ENCODE measurements at places on chromosomes 13 and 19.

- no peak for DNase-seq
These were observed 2.0 kb downstream of the COLGALT1 start for GRCh38 chr19:17557466-17557865.

DNA sequence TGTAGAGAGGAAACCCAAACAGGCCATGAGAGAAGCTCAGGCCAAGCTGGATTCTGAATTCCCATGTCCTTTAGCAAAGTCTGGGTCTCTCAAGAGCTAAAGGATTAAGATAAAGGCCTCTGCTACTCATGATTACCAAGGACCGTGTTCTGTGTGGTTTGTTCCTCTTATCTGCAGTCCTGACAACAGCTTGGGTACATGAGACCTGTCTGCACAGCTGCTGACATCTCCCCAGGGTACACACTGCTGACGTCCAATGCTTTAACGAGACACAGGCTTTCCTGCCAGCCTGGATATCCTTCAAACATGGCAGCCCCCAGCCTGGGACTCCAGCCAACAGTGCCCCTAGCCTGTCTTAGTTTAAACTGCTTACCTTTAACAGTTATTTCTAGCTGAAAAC lies 211.0 kb downstream of the SLC7A1 start:
- no peak for DNase-seq

DNA sequence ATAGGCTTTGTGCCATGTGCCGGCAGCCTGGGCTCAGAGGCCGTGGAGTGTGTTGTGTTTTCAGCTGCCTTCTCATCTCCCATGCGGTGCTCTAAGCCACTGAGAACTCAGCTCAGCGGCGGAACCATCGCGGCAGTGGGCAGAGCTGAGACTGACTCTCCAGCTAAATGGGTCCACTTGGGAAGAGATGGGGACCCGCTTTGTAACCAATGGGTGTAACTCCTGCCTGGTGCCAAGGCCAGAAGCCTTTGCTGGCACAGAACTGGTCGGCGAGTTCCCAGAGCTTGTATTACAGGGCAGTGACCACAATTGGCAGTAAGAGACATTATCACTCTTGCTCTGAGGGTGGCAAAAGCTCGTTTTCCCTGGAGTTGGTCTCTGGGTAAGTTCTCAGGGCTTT lies 183.0 kb downstream of the STK24 start:
- DNase-seq: no peak

DNA sequence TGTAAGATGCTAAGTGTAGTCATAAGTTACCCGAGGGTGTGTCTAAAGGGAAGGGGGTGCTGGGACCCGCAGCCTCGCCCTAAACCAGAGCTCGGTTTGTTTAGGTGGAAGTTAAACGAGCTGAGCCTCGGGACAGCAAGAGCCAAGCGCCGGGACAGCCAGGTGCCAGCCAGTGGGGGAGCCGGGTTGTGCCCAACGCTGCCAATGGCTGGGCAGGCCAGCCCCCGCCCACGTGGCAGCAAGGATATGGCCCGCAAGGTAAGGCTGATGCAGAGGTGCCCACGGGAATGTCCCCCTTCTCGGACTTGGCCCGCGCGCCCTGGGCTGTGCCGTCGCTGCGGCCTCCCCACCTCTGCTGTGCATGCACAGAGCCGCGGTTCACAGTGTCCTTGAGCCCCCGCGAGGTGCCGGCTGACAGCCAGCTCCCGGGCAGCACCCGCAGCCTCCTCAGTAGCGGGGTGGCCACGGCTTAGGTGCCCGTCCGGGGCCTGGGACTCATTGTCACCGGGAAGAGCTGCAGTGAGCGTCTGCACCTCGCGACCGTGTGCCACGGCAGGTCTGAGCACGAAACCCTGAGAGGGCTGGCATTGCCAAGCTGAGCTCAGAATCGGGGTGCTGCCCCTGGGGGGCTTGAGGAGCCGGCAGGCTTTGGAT lies 9.3 kb upstream of the RPS15 start:
- no peak for DNase-seq

DNA sequence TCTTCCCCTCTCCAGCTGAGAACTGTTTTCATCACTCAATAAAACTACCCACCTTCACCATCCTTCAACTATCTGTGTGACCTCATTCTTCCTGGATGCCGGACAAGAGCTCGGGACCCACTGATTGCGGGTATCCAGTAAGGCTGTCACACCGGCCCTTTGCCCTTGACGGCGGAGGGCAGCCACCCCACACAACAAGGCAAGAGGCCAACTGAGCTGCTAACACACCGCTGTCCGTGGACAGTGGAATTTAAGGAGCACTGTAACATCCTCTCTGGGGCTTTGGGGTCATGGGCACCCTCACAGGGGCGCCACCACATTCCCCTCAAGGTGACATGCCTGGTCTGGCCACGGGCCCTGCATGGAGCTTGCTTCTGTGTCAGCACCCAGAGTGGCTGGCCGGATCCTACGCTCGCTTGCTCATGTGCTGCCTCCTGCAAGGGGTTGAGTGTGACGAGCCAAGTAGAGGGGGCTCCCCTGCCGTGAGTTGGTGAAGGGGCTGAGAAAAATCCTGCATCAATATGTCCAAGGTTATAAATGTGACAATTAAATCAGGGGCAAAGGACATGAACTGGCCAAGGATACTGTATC lies 31.4 kb downstream of the LHFPL6 start:
- no peak for DNase-seq

DNA sequence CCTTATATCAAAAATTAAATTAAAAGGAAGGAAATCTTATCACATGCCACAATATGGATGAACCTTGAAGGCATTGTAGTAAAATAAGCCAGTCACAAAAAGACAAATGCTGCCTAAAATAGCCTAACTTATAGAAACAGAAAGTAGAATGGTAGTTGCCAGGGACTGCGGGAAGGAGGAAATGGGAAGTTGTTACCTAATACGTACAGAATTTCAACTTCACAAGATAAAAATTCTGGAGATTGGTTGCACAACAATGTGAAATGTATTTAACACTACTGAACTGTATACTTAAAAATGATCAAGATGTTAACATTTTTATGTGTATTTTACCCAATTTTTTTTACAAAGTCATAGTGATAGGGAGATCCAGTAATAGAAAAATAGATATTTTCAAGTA lies 10.2 kb upstream of the N4BP2L2 start:
- no peak for DNase-seq

GRCh38 chr13:99966064-99966805 lies 5.3 kb downstream of the ZIC5 start:
- no peak for DNase-seq

DNA sequence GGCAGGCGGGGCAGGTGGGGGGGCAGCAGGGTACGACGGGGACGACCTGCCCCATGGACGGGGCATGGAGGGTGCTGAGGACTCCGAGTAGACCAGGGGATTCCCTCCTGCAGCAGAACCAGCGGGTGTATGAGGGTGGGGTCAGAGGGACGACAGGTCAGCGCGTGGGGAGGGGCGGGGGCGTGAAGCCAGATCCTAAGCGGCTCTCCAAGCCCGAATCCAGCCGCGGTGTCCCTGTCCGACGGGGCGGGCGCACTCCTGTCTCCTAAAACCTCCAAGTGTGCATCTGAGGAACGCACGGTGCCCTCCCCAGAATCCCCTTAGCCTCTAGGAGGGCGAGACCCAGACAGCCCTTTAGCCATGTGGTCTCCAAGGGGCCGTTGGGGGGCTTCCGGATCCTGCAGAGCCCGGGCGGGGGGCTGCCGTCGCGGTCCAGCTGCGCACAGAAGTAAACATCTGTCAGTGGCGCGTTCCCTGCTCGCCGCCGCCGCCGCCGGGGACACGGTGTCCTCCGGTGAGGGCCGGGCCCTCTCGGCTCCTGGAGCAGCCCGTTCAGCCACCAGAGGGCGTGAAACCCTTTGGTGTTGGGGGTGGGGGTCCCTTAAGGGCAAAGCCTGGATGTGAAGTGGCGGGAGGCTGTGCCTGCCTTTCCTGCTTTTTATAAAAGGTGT lies 730 bp downstream of the NRTN start:
- DNase-seq: no peak

DNA sequence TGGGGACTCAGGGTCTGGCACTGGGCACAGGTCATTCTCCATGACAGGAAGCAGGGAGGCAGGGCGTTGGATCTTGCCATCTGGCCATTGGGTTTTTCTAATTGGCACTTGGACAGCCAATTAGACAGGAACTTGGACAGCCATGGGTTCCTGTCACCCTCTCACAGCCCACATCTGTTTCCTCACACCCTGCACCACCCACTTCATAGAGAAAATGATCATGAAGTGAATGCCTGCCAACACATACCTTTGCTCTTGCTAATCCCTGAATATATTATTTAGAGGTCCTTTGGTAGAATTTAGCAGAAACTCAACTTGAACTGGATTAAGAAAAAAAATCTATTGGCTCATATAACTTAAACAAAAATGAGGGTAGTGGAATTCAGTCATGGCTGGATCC lies 4.9 kb upstream of the OLFM2 start:
- no peak for DNase-seq

- no peak for DNase-seq
These were observed 390.9 kb upstream of the SGCG start for GRCh38 chr13:22789916-22790315.

DNA sequence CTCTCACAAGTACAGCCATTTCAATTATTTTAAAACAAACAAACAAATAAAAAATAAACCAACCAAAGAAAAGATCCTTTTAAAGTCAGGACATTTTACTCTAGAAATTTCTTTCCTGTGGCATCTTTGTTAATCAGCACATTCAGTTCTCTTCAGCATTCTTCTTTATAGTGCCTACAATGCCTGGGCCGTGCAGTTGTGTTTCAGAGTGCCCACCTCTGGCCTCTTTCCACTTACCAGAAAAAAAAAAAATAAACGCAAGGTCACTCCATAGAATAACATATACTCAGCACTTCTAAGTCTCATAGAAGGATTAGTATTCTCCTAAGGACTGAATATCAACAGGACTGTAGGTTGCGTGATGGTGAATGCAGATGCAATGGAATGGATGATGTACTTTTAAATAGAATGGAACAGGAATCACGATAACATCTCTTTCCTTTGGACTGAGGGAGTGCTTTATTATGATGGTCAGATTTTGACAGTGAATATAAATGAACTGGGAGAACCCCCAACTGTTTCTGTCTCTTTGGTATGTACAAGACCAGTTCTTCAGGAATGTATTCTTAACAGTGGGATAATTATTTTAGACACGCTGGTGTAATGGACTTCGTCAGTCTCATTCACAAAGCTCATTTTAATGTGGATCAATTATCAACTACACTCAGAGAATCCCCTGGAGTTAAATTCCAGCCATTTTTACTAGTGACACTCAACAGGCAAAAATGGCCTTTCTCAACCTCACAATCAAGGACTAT lies 125.0 kb upstream of the NBEA start:
- DNase-seq: no peak

GRCh38 chr13:47220453-47221140 lies 323.7 kb upstream of the HTR2A start:
- no peak for DNase-seq

DNA sequence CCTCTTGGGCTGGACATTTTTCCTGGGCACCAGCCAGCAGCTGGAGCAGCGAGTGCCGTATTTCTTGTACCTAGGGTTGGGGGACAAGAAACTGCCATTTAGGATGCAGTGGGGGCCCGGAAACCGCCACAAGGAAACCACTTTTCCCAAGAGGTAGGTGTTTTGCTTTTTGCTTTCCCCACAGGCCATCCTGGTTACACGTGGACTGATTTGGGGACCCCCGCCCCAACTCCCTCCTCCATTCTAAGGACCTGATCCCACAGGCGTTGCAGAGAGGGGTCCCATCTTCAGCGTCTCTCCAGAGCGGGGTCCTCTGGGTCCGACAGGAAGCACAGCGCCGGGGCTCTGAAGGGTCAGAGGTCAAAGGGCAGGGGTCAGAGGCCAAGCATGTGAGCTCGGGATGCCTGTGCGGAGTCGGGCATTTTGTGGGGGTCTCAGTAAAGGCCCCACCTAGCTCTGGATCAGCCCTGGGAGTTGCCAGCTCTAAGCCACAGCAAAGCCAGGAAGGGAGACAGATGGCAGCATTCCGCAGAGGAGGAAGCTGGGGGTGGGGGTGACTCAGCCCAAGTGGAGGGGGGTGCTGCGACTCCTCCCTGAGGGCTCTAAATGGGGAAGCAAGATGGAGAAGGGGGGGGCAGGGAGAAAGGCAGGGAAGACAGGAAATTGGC lies 4.3 kb downstream of the ZGLP1 start:
- no peak for DNase-seq

DNA sequence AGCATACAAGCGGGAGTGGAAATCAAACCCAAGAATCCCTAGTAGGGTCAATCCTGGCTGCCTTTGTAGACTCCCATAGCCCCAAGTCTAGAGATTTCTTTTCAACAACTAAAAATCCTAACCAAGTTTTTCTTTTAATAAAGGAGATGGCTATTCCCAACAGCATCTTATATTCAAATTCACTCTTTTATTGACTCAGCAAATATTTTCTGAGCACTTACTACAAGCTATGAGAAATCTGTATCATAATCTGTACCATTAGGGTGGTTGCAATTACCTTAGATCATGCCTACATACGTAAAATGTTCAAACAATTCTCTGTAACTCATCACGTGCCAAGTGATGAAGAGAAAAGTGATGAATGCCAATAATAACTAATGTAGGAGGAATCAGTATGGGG lies 54.5 kb downstream of the LNX2 start:
- no peak for DNase-seq

DNA sequence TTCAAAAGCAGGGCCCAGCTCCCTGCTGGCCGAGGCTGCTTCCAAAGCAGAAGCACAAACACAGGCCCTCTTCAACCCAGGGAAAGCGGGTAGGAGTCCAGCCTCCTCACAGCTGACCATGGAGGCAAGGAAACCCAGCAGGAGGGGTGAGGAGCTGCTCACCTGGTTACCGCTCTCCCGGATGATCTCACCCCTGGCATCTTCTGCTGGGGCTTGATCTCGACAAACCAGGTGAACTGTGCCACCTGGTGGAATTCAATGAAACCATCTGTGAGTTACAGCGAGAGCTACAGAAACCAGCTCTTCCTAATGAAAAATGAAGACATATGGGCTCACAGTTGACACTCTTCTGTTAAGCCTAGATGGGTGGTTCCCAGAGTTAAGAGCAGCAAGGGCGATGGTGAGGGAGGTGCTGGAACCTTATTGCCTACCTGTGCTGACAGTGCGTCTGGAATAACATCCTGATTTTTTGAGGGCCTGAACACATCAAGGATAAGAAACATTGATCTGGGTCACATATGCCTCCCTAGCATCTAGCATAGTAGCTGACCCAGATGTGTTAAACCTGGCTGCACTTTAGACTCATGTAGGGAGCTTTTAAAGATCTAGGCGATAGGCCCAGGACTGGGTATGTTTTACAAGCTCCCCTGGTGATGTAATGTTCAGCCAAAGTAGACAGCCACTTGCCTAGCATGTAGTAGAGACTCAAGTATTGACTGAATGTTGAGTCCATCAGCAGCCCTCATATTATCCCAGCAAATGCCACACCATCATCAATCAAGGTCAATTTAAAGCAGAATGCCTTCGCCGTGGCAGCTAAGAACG lies 6.1 kb downstream of the DHRS12 start:
- no peak for DNase-seq

DNA sequence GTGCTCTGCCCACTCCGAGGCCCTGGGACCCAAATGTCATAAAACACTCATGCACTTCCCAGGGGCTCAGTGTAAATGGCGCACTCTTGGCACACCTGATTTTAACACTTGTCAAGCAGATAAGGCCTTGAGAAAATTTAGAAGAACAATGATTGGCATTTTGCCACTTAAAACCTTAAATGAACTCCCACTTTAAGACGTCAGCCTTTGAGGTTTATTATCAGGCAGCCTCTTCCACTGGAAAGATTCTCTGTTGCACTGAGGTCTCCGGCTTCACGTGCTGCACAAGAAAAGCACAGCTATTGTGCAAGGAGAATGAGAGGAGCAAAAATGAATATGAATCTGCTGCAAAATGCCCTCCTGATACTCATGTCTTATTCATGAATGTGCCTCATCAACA lies 38.5 kb upstream of the ATP11A start:
- DNase-seq: no peak

Data from stimulated activated CD8-positive, alpha-beta memory T cell treated with anti-CD3 and anti-CD28 coated beads, Interleukin-12 subunit alpha, Interleukin-12 subunit beta, amount 100 ng/mL, for 4 hours (primary cell).